ENCODE measurements at places on chromosomes 4 and X. TPM values are rescaled to one million over a fixed set of nuclear protein-coding genes. Genes with fewer than 3 reads are reported as not detected.

Gene SH2D1A
- total RNA-seq, result not detected

Gene CLTRN
- total RNA-seq, result not detected

Gene NPY1R
- not detected for total RNA-seq

Gene F8
- total RNA-seq, result 6.7 TPM

Gene FAM47C
- total RNA-seq, result not detected

Gene CT55
- total RNA-seq, result not detected

Gene CPZ
- total RNA-seq, result 22.4 TPM

Gene RIPPLY1
- total RNA-seq, result not detected

Gene CLCN4
- total RNA-seq, result 5.0 TPM

Gene UCHL1
- total RNA-seq, result 241 TPM

Gene PDLIM3
- total RNA-seq, result 0.12 TPM

Gene GPRASP3
- 6.5 TPM for total RNA-seq

Gene CLDN34
- not detected for total RNA-seq

Gene SMIM43
- 6.0 TPM for total RNA-seq

Gene HPGD
- total RNA-seq, result 22.2 TPM

Gene AREG
- 0.32 TPM for total RNA-seq

Gene DGKK
- total RNA-seq, result not detected

Gene MAGEB2
- total RNA-seq, result not detected

Gene WDR17
- total RNA-seq, result 3.2 TPM

Gene NLGN3
- total RNA-seq, result 0.49 TPM
